ENCODE measurements at places on chromosomes 11 and 22.

GRCh38 chr11:116085031-116085635 lies 580.9 kb upstream of the CADM1 start:
- no peak for DNase-seq

DNA sequence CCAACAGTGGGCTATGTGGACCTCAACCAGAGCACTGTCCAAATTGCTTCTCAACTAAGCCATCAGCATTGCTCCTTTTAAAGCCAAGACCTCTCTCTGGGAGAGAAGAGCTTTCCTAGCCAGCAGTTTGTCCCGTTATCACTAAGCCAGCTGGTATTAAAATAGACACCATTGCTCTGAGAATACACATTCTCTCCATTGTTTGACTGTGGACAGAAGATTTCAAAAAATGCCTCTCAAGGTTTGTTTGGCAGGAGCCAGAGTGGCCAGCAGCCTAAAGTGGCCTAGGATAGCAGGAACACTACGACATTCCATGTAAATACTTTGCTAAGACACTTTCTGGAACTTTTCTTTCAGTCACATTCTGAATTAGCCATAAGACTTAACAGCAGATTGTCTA lies 41.3 kb downstream of the EIF4ENIF1 start:
- peak; percentile 64 for DNase-seq

GRCh38 chr11:113178381-113179070 lies 135.9 kb upstream of the TTC12 start:
- DNase-seq = peak; percentile 25

- no peak for DNase-seq
Observed at GRCh38 chr11:117517097-117517496, 189.4 kb downstream of the CEP164 start.

- no peak for DNase-seq
Observed at GRCh38 chr11:19962801-19963175, 197.5 kb downstream of the DBX1 start.

- no peak for DNase-seq
Observed at GRCh38 chr11:6927030-6927617, 898 bp downstream of the ZNF215 start.

DNA sequence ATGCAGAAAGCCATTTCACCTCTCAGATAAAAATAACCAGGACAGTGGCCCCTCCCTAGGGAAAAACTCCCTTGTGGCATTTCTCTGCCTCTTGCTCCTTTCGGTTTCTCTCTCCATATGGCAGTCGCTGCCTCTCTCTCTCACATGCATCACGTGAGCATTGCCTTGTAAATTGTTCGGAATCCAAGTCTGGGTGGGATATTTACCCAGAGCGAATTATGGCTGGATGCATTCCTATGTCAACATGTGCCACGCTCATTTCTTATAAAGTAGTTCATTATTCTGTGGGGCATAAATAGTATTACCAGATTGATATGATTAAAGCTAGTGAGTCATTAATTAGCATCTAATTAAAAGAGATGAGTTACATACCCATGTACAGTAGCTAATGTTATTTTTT lies 392.9 kb downstream of the INSC start:
- no peak for DNase-seq

DNA sequence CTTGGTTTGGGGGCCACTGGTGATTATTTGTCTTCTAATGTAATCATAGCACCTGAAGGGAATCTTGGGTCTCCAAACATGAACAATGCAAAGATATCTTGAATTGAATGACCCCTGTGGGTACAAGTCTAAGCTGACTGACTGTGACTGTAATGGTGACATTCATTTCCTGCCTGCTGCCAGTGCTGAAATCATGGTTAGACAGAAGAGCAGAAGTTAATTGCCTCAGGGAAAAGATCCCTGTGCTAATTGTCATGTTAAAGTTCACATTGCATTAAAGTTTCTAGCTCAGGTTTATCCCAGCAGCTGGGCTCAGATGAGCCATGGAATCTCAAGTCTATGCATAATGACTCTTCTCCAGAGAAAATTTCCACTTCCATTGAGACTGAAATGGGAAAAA lies 772.0 kb downstream of the ETS1 start:
- DNase-seq = no peak

DNA sequence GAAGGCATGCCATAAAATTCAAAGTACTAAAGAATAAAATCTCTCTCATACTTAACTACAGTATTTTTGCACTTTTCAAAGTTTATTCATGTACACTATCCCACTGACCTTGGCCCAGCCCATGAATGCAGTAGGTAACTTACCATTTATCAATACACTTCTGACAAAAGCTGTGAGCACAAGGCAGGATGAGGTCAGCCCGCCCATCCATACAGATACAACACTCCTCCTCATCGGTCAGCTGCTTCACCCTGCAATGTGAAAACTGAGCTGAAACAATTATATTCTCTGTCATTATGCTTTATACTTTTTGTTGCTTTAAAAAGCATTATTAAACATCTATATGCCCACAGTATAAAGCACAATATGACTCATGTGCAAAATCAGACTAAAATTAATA lies 22.1 kb downstream of the RNF141 start:
- no peak for DNase-seq

- DNase-seq = no peak
Observed at GRCh38 chr11:62656796-62657429, 3.8 kb upstream of the INTS5 start.

DNA sequence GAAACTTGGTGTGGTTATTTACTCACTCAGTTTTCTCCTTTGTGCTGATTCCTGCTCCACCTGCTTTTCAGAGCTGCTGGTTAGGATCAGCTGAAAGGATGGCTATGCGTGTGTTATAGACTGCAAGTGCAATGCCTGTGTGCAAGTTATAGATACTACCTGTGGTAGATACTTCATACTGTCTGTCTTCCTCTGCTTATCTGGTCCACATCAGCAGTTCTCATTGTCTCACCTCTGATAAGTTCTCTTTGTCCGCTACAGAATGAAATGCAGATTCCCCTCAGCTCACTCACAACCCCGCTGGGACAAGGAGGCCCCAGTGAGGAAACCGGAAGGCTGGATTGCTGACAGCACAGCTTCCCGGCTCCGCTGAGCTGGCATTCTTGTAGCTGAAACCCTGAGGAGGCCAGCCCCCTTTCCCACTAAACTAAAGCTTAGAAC lies 37.5 kb upstream of the LYVE1 start:
- DNase-seq = peak; percentile 55

DNA sequence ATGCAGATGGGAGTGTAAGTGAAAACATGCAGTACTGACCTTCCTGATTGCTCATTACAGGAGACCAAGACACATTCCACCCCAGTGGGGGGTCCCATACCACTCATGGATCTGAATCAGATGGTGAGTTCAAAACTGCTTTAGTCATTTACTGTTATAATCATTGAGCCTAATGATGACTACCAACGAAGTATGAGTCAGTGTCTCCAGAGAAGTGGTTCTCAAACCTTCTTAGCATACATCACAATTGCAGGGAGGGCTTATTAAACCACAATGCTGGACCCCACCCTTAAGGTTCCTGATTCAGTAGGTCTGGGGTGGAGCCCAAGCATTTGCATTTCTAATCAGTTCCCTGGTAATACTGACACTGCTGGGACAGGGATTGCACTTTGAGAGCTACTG lies 75.8 kb downstream of the CD44 start:
- DNase-seq = no peak

Data from cardiac muscle cell (in vitro differentiated cells and primary cell).